RWPE1 (cell line): ENCODE measurements at places on chromosomes 7 and 10.

DNA sequence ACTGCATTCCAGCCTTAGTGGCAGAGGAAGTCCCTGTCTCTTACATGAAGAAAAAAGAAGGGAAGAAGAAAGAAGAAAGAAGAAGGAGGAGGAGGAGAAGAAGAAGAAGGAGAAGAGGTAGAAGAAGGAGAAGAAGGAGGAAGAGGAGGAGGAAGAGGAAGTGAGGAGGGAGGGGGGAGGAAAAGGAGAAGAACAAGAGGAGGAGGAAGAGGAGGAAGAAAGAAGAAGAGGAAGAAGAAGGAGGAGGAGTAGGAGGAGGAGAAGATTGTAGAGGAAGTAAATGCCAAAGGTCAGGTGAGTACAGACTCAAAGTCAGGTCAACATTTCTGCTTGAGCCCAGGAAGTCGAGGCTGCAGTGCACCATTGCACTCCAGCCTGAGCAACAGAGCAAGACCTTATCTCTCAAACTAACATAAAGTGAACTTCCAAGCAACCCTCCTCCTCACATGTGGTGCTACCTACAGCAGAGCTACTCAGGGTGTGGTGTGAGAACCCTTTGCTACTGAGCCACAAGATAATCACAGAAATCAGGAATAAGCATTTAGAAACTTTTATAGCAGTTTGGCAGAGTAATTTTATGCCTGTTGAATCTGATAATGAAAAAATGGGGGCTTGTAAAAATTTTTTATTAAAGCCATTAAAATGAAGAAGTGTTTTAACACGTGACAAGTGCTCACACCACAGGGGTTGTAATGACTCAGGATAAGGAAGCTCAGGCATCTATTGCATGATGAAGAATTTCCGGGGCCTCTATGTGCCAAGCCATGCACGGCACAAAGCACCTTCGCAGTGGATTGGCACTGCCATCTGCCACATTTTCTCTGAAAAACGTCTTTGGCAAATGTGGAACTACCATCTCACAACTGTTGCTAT, 224.9 kb upstream of the AUTS2 start:
- no peak for DNase-seq

GRCh38 chr7:52749880-52750279, 285.6 kb upstream of the POM121L12 start:
- no peak for DNase-seq

- DNase-seq: no peak
Observed at GRCh38 chr7:157550300-157551275, 213.8 kb downstream of the DNAJB6 start.

DNA sequence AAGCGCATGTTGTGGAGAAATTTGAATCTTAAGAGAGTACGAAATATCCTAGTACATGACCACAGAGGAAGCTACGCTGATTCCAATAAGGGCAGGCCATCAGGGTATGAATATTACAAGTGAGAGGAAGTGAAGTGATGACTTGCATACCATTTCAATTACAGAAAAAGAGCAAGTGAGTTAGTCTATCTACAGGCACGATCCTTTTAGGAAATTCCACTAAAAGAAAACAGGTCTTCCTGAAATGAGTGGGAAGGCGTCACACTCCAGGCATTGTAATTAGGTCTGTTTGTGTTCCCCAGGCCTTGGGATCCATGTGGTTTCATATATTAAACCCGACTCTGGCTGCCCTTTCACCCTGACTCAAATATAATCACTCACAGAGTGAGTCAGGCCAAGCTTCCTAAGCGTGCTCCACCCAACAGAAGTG, 152.5 kb downstream of the SEMA3A start:
- peak; percentile 19 for DNase-seq
